ENCODE measurements at places on chromosomes 6 and 20.

DNA sequence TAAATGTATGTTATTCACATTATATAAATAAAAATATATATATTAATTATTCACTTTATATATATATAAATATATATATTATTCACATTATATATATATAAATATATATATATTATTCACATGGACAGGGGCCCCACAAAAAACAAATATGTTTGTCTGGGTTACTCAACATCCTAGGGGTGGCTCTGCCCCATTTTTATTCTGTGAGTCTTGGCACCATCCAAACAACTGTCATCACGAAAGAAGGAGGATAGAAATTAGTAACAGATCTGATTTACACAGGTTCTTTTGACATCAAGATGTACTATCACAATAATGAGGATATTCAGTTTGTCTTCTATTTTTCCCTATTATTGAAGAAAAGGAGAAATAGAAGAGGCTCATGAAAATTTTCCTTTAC lies 187.3 kb downstream of the GPX5 start:
- DNase-seq, result no peak

GRCh38 chr6:136405420-136406029 lies 115.9 kb upstream of the BCLAF1 start:
- DNase-seq, result no peak

GRCh38 chr6:166558156-166559005 lies 28.1 kb downstream of the RAMACL start:
- DNase-seq, result no peak

- DNase-seq, result no peak
Observed at GRCh38 chr6:119540417-119540816, 190.9 kb upstream of the MAN1A1 start.

DNA sequence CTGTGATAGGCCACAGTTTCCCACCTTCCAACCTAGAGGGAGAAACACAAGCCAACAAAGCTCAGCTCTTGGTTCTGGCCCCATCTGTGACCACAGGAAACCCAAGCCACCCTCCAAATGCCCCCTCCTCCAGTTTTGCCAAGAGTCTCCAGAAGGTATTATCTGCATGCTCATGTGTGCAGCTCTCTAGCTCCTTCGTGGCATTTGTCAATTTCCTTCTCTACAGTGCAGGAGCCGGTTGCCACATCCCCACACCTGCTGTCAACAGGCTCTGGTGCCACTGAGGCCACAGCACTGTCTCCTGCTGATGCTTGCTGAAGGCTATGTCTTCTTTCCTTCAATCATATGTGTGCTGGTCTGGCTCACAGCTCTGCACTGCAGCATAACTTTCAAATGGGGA lies 177.2 kb downstream of the CLIC5 start:
- DNase-seq, result no peak

DNA sequence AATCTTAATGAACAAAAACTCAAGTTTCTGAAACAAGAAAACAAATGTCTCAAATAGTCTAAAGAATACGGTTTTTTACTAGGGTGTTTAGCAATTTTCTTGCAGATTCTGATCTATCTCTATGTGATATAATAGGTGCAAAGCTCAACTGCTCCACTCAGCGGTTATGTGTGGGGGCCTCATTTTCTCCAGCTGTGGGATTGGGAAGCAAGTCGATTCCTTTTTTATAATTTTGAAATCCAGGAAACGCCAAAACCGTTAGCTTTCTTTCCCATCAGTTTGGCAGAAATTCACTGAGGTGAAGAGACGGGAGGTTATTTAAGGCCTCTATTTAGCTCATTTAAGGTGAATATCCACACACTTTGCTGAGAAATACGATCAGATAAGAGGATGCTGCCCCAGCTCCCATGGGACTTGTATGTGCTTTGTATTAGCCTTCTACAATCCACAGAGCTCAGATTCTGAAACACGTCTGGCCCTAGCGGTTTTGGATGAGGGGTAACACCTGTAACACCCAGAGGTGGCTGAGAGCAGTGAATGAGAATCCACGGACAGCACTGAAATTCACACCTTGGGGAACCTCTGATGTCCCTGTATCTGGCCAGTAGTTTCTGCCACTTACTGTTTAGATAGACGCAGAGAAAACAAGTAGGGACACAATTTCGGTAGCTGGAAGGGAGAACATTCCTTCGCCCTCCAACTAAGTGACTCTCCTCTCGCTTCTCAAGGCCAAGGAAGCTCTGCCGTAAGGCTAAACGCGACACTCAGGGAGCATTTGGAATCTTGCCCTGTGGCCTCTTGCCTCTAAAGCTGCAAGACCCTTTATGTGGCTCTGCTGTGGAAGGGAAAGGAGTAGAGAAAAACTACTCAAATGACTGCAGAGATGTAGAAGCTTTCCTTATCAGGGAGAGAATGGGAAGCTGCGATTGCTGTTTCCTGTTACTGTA lies 6.5 kb upstream of the BCAS4 start:
- no peak for DNase-seq

DNA sequence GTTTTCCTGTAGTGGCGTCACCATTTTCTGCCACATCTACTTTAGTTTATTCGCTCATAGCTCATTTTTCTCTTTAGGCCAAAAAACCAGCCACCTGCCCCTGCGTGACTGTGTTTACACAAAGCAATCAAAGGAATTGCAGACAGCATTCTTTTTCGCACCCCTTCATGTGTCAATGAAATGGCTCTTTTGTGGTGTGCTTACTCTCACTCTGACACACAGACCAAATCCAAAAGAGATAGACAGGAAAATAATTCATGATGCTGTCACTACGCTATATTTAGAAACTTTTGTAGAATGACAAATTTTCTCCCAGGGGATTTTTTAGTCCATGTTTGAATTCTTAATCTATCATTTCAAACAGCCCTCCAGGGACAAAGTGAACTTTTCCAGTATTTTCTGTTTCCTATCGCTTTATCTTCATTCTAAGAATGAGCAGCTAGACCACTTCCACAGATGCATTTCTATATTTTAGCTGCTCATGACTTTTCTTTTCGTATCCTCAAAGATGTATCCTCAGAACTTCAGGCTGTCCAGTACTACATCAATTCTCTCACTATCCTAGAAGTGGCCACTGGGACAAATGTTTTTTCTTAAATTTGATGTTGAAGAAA lies 37.9 kb upstream of the KHDRBS2 start:
- no peak for DNase-seq

GRCh38 chr20:36881331-36881730 lies 5.4 kb downstream of the TLDC2 start:
- DNase-seq, result no peak

- no peak for DNase-seq
Observed at GRCh38 chr20:61890210-61890609, 175.5 kb downstream of the TAF4 start.

DNA sequence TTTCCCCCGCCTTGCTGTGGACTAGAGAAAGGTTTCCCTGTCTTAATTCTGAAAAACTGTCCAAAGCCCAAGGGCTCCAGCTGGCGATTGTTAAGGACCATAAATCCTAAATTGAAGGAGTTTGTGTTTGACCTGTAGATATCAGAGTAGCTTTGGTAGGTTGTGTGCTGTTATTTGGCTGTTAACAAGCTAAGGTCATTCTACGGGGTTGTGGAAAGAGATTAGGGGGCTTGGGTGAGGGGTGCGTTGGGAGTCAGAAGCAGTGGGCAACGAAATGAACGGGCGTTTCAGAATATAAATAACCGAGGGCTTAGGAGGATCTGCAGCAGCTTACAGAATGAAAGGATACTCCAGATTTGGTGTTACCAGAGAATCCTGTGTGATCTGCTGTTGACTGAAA lies 32.6 kb upstream of the BTN3A2 start:
- DNase-seq, result no peak

DNA sequence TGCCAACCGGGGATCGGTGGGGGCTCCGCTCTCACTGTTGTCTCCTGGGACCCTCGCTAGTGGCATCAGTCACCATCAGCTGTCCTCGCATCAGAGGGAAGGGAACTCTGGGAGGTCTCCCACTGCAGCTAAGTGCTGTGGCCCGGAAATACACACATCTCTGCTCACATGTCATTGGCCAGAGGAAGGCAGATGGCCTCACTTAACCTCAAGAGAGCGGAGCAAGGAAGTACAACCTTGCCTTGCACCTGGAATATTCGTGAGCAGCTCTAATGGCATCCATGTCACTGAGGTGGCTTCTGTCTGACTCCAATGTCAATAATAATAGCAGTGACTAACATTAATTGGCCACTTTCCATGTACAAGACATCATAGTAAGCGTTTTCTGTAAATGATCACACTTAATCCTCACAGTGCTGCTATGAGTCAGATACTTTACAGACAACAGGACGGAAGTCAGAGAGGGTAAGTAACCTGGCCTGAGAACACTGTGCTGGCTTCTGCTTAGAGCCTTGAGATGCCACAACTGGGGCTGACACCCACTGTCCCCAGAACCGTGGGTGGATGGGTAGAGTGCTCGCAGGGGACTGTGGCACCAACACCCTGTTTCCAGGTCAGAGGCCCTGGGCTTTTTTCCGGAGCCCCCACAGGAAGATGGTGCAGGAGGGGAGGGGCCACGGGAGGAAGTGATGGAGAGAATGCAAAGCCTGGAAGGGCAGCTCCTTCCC lies 6.0 kb downstream of the LHFPL5 start:
- DNase-seq, result peak; percentile 70

DNA sequence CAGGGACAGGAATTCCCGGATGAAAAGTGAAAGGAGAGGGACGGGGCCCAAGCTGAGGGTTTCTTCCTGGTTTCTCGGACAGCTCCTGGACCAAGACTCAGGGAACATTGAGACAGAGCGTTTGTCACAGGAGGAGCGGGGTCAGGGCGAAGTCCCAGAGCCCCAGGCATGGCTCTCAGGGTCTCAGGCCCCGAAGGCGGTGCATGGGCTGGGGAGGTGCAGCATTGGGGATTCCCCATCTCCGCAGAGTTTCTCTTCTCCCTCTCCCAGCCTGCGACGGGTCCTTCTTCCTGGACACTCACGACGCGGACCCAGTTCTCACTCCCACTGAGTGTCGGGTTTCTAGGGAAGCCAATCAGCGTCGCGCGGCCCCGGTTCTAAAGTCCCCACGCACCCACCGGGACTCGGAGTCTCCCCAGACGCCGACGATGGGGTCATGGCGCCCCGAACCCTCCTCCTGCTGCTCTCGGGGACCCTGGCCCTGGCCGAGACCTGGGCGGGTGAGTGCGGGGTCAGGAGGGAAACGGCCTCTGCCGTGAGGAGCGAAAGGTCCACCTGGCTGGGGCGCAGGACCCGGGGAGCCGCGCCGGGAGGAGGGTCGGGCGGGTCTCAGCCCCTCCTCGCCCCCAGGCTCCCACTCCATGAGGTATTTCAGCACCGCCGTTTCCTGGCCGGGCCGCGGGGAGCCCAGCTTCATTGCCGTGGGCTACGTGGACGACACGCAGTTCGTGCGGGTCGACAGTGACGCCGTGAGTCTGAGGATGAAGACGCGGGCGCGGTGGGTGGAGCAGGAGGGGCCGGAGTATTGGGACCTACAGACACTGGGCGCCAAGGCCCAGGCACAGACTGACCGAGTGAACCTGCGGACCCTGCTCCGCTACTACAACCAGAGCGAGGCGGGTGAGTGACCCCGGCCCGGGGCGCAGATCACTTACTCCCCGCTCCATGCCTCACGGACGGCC lies 54.6 kb upstream of the POLR1H start:
- no peak for DNase-seq

GRCh38 chr6:139790527-139790926 lies 416.1 kb upstream of the CITED2 start:
- DNase-seq, result no peak

DNA sequence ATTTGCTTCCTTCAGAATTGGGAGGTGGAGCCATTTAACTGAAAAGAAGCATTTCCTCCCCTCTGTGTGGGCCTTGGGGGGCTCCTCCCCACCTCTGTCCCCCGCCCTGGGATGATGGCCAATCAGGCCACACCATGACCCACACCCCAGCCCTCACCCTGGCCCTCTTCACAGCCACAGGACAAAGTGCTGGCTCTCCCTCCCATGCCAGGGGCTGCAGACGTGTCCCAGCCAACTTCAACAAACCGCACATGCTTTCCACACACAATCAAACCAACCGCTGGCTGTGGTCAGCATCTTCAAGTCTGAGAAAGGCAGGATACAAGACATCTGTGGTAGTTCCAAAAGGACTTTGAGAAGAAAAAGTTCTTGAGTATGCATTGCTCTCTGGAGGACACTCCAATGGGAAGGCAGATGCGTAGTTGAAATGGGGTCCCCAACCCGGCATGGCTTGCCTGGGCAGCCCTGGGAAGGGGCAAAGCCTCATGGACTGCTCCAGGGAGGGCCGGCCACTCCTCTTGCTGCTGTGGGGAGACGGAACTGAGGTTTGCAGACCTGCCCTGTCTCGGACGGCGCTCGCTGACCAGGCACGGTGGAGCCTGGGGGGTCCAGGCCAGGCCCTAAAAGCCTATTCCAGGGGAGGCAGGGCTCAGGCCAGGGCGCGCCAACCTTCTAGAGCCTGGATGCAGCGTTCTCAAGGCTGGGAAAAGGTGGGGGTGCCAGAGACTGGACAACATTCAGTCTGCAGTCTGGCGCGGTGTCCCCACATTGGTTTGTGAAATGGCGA lies 12.2 kb downstream of the TTLL2 start:
- no peak for DNase-seq

DNA sequence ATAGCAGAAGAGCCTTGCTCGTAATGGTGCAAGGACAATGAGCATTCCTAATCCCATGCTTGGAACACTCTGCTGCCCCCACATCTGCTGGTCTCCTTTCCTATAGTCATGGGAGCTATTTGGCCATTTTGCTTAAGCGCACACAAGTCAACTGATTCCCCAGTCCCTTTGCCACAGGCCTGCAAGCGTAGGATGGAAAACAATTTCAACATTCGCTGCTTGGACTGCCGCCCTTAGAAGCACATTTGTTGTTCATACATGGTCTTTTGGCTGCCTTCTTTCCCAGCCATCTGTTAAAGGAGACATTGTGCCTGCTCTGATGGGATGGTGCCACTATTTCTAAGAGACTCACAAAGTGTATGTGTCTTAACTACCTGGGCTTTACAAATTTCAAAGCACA lies 96.9 kb downstream of the RFX6 start:
- DNase-seq, result no peak

DNA sequence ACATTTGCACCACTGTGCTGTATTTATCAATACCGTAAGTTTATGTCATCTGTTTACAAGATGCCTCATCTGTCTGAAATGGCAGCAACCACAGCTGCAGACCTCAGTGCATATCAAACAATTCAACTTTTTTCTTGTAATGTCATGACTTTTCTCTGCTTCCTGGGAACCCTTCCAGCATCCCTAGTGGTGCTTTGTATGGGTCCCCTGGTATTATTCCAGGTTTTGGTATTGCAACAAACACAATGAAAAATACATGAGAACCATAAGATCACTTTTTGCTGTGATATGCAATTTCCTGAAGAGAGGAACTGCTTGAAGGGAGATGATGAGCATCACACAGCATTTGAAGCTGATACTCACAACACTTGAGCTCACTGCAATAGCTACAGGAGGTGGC lies 12.0 kb upstream of the TXNDC5 start:
- DNase-seq, result no peak

- DNase-seq, result peak; percentile 42
Observed at GRCh38 chr6:148747471-148748165, 788 bp downstream of the UST start.

- no peak for DNase-seq
Observed at GRCh38 chr6:36285187-36285671, 15.4 kb downstream of the PNPLA1 start.

GRCh38 chr20:57987659-57988058 lies 240.8 kb downstream of the ANKRD60 start:
- no peak for DNase-seq
